ENCODE measurements at places on chromosomes 11 and 22.
A peak's percentile ranks its signal among the peaks of the same experiment; 100 is the strongest.

- DNase-seq = no peak
These were observed 7.8 kb downstream of the MRGPRF start for GRCh38 chr11:69005183-69005630.

DNA sequence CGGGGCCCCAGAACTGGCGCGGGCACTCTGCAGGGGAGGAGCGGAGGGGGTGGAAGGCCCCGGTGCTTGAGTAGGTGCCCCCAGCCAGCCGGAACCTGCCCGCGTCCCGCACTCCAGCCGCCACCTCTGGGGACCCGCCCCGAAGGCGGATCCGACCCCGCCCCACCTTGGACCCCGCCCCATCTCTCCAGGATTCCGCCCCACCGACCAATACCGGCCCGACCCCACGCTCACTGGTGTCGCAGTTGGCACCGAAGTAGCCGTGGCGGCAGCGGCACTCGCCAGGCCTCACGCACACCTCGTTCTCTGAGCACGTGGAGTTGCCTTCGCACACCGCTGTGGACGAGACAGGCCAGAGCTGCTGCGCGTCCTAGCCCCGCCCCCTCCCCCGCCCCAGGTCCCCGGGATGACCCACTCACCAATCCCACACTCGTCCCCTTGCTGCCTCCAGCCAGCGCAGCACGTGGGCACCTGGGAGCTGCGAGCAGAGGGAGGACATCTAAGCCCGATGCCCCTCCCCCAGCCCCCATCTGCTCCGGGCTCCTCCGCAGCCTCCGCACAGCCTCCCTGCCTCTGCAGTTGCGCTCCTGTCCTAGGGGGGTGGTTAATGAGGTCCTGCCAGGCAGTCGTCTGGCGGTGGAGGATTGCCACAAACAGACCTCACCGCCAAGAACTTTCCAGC, 6.0 kb downstream of the SCARF2 start:
- no peak for DNase-seq

DNA sequence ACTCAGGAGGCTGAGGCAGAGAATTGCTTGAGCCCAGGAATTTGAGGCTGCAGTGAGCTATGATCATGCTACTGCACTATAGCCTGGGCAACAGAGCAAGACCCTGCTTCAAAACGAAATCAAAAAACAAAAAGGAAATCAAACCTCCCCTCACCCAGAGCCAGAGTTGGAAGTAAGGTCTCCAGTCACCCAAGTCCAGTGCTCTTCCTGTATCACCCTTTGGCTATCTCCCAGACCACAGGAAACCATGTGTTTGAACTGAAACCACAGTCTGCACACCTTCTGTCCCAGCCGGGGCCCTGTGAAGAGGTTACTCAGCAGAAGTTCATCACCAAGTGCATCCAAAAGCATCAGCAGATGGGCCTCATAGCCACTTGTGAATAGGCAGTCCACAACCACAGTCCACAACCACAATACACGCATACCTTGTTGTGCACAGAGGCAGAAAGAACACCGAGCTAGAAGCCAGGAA, 4.6 kb downstream of the MYH9 start:
- peak; percentile 72 for DNase-seq

DNA sequence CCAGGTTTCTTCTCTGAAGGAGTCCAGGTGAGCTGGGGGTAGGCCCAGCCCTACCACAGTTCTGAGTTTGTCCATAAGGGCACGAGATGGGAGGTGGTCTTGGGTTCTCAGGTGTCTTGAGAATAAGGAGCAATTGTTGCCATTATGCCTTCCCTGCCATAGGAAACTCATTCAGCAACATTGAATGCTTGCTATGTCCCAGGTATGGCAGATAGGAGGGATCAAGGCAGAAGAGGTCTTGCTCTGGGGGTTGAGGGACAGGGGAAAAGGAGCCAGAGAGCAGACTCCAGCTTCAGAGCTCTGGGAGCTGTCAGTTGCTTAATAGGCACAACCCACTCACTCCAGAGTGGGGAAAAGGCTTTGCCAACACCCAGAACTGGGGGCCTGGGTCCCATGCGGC, 4.3 kb downstream of the SELENOM start:
- DNase-seq = no peak

- no peak for DNase-seq
These were observed 128.5 kb downstream of the SLC1A2 start for GRCh38 chr11:35290876-35291275.

DNA sequence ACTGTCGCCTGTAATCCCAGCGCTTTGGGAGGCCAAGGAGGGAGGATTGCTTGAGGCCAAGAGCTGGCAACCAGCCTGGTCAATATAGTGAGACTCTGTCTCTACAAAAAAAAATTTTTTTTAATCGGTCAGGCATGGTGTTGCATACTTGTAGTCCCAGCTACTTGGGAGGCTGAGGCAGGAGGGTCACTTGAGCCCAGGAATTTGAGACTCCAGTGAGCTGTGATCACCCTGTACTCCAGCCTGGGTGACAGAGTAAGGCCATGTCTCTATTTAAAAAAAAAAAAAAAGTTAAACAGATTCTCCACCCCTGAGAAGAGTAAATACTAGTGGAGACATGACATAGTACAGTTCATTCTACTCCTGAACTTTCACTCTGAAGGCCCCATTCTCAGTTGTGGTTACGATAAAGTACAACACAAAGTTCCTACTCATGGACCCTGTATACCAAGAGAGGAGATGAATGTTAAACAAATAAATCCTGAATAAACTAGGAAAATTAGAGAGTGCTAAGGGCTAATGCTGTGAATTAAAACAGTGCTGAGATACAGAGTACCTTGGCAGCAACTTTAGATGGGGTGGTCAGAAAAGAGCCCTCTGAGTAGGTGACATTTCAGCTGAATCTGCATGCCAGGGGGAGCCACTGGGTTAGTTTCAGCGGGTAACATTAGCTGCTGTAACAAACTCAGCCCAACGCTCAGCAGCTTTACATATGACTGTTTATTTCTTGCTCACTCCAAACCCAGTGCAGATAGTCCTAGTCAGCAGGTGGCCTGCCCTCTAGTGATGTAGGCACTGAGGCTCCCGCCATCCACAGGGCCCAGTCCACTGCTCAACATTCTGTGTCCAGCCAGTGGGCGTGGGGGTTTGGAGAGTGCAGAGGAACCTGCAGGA, 75.1 kb downstream of the DBX1 start:
- no peak for DNase-seq

GRCh38 chr11:93654226-93654625, 7.3 kb upstream of the CEP295 start:
- no peak for DNase-seq

- peak; percentile 9 for DNase-seq
These were observed 147.5 kb upstream of the CTSC start for GRCh38 chr11:88484873-88485621.

GRCh38 chr22:39248254-39248653, 3.5 kb upstream of the PDGFB start:
- no peak for DNase-seq

DNA sequence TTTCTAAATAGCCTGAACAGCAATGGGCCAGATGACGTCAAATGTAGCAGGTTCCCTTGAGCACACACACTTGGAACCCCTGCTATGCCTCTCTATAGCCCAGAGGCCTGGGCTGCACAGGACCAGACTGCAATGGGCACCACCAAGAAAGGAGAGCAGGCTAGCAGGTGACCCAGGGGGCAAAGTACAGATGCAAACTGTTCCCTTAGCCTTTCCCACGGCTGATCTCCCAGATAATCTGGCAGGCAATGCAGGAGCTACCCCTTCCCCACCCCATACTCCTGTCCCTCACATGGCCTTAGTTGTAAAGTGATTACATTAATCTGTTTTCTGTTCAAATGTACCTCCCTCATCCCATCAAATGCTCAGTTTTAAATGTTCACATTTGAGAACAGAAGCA, 41.3 kb downstream of the SMCO4 start:
- no peak for DNase-seq

GRCh38 chr11:46733234-46733633, 14.2 kb downstream of the F2 start:
- no peak for DNase-seq

GRCh38 chr22:49199224-49199623, 628.4 kb downstream of the BRD1 start:
- no peak for DNase-seq

GRCh38 chr11:1421291-1421690, 31.6 kb downstream of the BRSK2 start:
- no peak for DNase-seq

GRCh38 chr11:45643598-45644260, 21.7 kb downstream of the CHST1 start:
- no peak for DNase-seq

DNA sequence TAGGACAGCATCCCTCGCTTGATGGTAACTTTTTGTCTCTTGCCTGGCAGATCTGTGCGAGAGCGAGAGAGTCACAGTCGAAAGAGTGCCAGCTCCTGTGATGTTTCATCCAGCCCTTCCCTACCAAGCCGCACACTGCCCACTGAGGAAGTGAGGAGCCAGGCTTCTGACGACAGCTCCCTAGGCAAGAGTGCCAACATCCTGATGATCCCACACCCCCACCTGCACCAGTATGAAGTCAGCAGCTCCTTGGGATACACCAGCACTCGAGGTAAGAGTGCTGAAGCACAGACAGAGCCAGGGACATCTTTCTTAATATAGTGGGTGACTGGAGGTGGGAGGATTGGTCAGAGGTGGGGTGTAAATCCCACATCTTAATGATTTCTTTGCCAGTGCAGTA, 61.1 kb downstream of the DEPDC5 start:
- DNase-seq = no peak

- DNase-seq = no peak
These were observed 272.5 kb downstream of the SBF2 start for GRCh38 chr11:10021563-10021962.

DNA sequence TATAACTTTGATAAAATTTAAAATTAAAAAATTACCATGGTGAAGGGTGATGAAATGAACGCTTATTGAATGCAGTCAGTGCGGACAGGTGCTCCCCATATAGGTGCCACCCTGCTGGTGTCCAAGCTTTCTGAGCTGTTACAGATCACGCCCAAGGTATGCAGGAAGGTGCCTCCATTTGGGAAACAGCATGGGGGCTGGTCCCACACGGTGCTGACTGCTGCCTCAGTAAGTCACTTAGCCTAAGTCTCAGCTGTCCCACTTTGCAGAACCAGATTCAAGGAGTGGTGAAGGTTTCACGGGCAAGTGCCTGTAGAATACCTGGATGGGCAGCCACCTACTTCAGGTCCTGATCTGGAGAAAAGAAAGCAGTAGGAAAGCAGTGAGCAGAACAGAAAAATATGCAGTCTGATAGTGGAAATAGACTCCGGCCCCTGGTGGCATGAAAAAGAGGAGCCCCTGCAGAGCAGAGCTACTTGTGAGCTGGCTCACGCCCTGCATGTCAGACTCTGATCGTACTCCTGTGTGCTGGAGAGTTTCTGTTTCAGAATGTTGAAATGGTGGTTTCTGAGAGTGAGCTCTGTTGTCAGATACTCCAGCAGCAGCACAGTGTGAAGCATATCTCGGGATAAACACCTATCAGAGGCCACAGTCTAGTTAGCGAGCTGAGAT, 33.2 kb downstream of the ADORA2A start:
- no peak for DNase-seq

DNA sequence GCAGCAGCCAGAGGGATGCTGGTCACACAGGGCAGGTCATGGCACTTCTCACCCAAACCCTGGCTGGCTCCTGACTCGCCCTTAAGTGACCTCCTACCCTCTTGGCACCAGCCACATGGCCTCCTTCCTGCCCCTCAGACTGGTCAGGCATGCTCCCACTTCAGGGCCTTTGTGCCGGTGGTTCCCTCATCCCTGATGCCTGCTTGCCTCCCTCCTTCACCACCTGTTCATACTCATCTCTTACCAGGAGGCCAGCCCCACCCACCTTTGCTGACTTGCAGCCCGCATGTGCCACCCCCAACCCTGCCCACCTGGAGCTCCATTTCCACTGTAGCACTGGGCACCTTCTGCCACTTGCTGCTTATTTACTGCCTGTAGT, 20.1 kb downstream of the GNAZ start:
- no peak for DNase-seq

- DNase-seq = no peak
These were observed 108.8 kb upstream of the TEAD1 start for GRCh38 chr11:12565406-12565805.

- DNase-seq = no peak
These were observed 369.7 kb downstream of the SHANK2 start for GRCh38 chr11:70882716-70883085.

- no peak for DNase-seq
These were observed 75.0 kb downstream of the JRKL start for GRCh38 chr11:96464700-96465307.

DNA sequence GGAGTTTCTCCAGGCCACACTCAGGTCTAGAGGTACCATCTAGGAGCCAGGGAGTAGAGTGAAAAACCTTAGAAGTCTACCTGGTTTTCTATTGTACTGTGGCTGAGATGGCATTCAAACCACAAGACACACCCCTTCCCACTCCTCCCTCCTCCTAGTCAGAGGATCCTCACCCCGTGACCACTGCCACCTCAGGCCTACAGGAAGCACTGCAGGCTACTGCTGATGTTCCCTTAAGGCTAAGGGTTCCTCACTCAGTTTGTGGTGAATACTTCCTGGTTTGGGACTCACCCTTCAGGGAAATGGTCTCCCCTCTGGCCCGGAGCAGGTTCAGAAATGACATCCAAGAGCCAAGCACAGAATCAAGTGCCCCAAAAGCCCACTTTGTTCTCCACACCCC, 1293.9 kb downstream of the JRKL start:
- no peak for DNase-seq

DNA sequence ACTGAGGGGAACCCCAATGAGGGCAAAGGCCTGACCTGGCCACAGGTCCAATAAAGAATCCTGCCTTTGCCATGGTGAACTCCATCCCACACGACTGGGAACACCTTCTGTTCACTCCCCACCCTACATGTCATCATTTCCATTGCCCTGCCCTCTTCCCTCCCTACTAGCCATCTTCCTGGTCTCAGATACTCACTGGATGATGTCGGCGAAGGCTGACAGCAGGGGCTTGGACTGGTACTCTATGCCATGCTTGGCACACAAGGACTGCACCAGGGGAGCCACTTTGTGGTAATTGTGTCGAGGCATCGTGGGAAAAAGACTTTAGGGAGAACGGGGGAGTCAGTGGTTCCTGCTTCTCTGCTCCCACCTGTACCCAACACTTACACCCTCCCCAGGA, 9.9 kb downstream of the FEN1 start:
- DNase-seq = no peak

Measured in activated gamma-delta T cell treated with Interleukin-2 at 50 U/mL for 16 hours (primary cell).